Activated CD4-positive, alpha-beta T cell treated with anti-CD3 and anti-CD28 coated beads, Interleukin-2, amount 50 U/mL, for 1 hour (primary cell): ENCODE measurements at places on chromosomes 13 and 19.

- DNase-seq, result no peak
Measured at GRCh38 chr13:23570921-23571315, 706 bp downstream of the TNFRSF19 start.

DNA sequence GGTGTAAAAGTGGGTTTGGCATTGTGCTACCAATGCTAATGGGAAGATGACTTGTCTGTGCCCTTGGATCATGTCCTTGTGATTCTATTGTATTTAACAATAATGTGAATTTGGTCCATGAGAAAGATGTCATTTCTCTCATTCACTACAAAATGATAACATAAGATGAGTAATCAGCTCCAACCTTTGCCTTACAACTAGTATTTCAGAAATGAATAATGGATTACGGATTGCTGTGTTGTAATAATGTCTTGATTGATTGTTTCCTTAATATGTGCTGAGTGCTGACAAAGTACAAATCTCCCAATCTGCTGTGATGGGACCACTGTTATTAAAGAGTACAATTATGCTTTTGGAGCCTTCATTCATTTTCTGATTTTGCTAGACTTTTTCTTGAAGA lies 375.0 kb downstream of the PCDH9 start:
- DNase-seq, result no peak

GRCh38 chr19:1105873-1106840 lies 2.4 kb downstream of the GPX4 start:
- no peak for DNase-seq

DNA sequence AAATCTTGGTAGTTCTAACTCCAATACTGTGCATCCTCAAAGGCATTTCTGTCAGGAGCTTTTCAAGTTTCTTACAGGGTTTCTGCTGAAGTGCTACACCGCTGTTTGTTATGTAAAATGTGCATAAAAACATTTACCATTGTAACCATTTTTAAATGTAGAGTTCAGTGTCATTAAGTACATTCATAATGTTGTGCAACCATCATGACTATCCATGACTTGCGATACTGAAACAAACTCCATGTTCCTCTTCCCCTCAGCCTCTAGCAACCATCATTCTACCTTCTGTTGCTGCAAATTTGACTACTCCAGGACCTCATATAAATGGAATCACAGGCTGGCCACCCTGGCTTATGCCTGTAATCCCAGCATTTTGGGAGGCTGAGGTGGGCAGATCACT lies 14.4 kb upstream of the SLC25A42 start:
- DNase-seq, result no peak

DNA sequence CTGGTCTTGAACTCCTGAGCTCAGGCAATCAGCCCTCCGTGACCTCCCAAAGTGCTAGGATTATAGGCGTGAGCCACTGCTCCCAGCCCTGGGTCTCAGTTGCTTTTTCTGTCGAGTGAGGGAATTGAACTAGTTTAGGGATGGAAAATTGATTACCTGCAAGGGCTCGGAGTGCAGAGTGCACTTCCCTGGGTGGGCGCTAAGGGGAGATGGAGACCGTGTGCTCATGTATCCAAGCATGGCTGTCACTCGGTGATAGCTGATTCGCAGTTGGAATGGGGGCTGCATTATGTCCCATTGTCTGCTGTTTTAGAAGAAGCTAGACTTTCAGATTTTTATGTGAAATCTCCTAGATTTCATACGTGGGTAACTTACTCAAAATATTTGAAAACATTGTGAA lies 139.9 kb upstream of the RFC3 start:
- no peak for DNase-seq

DNA sequence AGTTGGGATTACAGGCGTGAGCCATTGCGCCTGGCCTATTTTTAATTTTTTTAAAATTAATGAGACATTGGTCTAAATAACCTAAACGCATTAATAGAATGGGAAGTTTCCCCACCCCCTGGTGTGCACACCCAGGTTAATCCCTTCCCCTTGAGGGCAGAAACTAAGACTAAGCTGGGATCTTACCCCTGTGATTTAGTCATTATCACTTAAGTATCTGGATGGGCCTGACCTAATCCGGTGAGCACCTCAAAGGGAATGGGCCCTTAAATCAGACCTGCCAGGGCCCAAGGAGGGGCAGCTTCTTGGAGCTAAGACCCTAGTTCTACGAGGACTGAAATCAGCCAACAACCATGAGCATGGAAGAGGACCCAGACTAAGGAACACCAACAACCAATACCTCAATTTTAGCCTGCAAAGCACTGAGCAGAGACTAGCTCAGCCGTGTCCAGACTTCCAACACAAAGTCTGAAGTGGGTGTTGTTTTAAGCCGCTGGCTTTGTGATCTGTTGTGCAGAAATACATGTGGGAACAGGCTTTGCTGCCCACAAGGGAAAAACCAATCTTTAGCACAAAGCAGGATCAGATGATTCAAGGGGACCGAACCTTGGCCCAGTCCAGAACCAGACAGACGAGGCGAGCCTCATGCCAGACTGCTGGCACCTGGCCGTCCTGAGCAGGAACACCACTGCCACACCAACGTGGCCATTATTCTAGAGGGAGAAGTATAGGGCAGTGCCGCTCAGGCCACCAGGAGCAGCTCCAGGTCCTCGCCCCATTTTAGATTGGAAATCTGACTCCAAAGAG lies 7.1 kb downstream of the UBE2S start:
- DNase-seq, result no peak

- no peak for DNase-seq
Measured at GRCh38 chr19:35516310-35516709, 2.9 kb upstream of the DMKN start.
